ENCODE measurements at places on chromosomes 6 and 20. TPM values are rescaled to one million over a fixed set of nuclear protein-coding genes. Genes with fewer than 3 reads are reported as not detected.

The CST5 gene
- not detected for total RNA-seq

The BEND6 gene
- 1.2 TPM for total RNA-seq

The GLP1R gene
- not detected for total RNA-seq

The EGFL8 gene
- not detected for total RNA-seq

The CAP2 gene
- total RNA-seq, result 3.2 TPM

The PPIL6 gene
- 6.0 TPM for total RNA-seq

Measured in tracheal epithelial cell (primary cell).